ENCODE measurements at places on chromosomes 16 and 17.

DNA sequence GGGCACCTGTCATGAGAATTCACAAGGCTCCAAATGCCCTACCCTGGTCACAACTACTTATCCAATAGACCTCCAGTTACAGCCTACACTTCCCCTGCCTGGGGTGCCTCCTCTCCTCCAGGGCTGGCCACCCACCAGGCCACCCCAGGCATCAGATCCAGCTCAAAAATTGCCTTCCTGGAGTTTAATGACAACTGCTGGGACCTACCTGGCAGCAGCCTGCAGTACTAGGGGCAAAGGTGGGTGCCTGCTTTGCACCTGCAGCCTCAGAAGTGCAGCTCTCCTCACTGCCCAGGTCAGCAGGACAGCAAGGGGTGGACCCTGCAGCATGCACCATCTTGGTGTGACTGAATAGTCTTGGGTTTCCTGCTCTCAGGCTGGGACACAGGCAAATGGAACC lies 3.6 kb downstream of the GP1BA start:
- no peak for DNase-seq

GRCh38 chr16:20734056-20734455 lies 7.6 kb downstream of the THUMPD1 start:
- no peak for DNase-seq

DNA sequence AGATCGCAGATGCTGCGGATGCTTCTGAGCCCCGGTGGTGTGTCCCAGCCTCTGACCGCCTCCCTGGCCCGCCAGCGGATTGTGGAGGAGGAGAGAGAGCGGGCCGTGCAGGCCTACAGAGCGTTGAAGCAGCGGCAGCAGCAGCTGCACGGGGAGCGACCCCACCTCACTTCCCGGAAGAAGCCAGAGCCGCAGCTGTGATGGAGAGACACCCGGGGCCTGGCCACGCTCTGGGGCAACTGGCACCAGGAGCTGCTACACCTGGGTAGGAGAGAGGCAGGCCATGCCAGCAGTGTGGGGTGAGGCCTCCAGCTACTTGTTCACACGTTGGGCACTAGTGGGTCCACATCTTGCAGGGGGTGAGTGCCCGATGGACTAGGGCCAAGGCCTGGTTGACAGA lies 6.0 kb downstream of the CCDC137 start:
- DNase-seq, result no peak

DNA sequence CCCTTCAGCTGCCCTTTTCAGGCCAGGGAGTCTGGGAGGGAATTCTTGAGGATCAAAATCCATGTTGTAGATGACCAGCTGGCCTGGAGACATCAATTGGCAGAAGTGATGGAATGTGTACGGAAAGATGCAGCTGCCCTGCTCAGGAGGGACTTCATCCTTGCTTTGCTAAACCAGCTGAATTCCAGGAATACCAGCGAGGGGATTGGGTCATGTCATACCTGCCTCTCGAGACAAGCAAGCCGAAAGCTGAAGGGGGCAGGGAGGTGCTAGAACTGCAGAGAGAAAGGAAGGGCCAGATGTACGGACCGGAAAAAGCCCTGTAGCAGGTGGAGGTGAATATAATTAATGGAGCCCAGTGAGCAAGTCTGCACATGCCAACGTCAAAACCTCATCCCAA lies 25.6 kb upstream of the NTN1 start:
- no peak for DNase-seq

- no peak for DNase-seq
These were observed 5.4 kb downstream of the MT1A start for GRCh38 chr16:56643833-56644232.

GRCh38 chr17:57078274-57078673 lies 6.8 kb upstream of the AKAP1 start:
- DNase-seq, result no peak

- DNase-seq, result no peak
These were observed 336.9 kb downstream of the CDH13 start for GRCh38 chr16:82963653-82964052.

GRCh38 chr16:79723583-79724168 lies 123.1 kb upstream of the MAF start:
- no peak for DNase-seq

GRCh38 chr17:44541884-44542581 lies 15.3 kb upstream of the FZD2 start:
- no peak for DNase-seq

DNA sequence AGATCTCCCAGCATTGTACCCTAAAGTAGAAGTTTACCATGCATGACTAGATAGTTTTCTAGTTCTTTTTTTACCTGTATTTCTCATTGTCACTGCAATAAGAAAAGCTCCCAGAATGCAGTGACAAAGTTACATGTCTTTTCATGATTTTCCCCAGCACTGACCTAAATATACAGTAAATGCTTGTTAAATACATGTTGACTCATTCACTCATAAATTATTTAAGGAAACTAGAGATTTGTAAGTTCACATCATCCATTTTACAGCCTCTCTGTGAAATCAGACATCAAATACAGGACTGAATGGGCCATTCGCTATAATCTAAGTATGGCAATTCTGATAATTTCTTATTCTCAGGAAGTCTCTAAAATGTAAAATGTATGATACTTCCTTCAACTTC lies 258.9 kb upstream of the AXIN2 start:
- DNase-seq, result no peak

DNA sequence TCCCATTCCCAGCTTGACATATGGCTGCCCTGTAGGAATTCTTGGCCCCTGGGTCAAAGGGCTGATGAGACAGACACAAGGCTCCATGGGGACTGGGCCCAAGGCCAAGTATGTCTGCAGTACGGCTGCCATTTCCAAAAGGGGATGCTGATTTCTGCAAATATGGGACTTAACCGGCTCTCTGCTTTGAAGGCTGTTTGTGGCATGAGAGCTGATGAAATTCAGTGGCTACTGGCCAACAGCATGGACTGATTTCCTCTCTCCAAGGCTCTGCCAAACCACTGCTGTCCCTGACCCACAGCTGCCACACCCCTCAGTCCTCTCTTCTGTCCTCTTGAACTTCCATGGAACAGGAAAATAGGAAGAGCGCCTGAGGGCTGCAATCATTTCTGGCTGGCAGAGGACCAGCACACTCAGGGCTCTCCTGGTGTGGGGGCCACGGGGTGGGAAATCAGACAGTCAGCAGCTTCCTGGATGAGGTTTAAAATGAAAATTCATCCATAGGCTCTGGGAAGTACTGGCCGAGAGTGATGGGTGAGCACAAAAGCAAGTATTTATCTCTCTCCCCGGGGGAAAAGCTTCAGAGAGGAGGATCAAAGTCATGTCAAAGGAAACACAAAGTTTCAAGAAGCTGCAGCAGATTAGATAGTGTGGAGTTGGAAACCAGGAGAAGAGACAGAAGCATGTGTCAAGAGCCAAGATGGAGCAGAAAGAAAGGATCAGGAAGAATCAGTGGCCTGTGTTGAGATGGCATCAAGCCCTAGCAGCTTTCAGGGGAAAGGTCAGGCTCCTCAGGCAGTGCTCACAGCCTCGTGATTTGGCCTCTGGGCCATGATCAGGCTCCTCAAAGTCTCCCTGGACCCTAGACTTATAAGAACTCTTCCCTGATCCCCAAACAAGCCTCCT lies 64.1 kb upstream of the SREBF1 start:
- DNase-seq, result no peak

GRCh38 chr17:81543339-81543675 lies 8.8 kb downstream of the FAAP100 start:
- no peak for DNase-seq

DNA sequence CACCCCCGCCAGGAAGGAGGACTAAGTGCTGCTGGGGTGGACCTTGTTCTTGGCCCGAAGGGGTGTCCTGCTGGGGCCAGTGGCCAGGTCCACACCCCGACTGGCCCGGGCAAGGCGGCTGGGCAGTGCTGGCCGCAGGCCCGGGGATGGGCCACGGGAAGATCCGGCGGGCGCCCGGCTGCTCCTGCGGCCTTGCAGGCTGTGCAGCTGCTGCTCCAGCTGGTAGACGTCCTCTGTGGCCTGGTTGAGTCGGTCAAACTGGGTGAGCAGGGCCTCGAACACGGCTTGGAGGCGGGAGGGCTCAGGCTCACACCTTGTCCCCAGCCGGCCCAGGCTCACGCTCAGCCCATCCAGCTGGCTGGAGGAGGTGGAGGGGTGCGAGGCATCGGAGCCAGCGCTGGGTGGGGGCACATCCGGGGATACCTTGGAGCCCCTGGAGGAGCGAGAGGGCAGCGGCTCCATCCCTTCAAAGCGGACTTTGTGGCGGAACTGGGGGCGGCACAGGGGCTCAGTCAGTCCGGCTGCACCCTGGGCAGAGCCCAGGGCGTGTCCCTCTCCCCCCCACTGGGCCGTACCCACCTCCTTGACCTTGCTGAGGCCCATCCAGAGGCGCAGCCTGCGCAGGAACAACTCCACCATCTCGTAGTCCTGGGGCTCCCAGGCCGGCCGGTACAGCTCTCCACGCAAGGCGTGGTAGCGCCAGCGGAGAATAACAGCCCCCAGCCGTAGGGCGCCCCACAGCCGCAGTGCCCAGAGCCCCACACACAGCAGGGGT lies 42.1 kb downstream of the TSC2 start:
- DNase-seq, result no peak

DNA sequence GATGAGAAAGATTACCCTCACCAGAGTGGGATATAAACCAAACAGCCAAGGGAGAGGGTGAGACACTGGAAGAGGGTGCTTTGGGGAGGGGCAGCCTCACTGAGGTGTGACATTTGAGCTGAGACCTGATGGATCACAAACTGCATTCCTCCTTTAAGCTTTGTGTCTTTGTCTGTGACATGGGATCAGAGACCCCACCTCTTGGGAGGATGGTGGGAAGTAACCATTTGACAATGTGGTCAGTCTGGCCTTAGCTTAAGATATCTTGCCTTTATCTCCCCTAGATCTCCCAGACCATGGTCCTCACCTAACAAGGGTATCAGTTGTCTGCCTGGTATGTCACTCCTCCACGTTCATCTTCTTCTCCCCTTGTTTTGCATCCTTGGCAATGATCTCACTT lies 163.4 kb downstream of the SHISA9 start:
- no peak for DNase-seq

DNA sequence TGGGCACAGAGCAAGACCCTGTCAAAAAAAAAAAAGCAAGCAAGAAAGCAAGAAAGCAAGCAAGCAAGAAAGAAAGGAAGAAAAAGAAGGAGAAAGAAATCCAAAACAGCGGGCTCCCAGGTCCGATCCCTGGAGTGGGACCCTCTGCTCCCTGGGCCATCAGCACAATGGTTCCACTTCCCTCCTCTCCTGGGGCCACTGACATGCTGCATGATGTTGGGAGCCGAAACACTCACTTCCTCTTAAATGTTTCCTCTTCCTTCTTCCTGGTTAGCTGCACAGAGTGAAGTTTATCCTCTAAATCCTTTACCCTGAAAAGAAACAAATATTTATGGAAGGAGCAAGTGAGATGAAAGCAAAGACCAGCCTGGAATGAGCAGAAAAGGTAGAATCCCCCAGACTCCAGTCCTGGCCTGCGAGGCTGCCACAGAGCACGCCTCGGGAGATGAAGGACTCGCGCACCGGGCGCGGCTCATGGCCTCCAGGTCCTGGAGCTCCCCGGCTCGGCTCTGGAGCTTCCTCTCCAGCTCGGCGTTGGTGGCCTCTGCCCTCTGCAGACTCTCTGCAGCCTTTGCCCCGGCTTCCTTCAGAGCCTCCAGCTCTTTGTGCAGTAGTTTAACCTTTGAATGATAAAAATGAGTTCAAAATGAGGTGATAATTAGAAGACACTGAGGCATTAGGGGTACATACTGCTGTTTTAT lies 19.0 kb downstream of the CCDC57 start:
- no peak for DNase-seq

DNA sequence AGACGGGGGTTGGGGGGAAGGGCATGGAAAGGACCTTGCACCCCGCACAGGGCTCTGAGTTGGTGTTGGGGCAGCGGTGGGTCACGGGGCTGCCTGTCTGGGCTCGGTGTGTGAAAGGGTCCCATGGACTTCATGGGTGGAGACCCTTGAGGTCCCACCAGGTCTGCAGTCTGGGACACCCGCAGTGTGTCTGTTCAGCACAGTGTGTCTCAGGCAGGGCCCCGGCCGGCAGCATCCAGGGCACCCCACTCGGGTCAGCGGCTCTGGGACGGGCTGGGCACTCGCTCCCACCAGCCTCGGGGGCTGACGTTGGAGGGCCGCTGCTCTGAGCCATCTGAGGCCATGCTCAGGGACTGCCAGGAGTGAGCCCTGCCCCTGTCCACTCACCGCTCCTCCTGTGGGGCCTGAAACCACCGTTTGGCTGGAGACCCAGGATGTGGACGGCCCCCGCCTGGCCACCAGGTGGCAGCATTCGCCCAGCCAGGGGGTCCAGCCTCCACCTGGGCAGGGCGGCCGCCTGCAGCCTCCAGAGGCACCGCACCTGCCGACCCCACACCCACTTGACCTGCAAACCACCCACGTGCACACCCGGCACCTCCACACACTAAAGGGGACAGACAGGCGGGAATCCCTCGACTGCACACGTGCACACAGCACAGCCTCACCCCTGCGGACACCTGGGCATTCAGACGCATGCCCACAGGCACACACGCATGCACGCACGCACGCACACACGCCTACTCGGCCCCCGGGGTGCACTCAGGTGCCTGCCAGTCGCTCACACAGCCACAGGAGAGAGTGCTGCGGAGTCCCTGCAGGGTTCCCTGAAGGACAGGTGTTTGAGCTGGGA lies 10.1 kb upstream of the ZFPM1 start:
- peak; percentile 80 for DNase-seq

DNA sequence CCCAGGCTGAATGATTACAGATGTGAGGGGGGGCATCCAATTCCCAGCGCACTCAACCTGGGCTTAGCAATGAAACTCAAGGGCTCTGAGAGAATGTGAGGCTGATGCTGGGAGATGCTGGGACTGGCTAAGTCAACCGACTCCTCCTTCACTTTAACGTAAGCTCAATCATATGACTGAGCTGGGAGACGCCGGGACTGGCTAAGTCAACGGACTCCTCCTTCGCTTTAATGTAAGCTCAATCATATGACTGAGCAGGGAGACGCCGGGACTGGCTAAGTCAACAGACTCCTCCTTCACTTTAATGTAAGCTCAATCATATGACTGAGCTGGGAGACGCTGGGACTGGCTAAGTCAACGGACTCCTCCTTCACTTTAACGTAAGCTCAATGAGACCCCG lies 179.4 kb downstream of the VPS53 start:
- no peak for DNase-seq

DNA sequence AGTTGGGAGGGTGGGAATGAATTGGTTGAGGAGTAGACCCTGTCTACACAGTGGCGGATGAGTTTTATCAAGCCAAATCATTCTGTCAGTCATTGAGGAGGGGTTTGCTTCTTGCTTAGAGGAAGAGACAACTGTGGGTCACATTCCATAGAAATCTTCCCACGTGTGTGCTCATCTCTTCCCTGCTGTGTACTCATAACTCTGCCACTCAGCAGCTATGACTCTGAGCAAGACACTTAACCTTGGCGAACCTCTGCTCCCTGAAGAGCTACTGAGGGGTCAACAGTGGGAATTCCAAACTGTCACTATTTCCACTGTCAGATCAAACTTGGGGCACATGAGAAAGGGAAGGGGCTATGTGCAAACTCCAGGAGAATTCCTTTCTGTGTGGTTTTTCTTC lies 72.6 kb upstream of the COX10 start:
- no peak for DNase-seq

GRCh38 chr16:70495425-70496182 lies 27.8 kb downstream of the COG4 start:
- no peak for DNase-seq

Data from CD4-positive, alpha-beta T cell treated with Interleukin-2 at 100 ng/mL for 4 hours (primary cell).